ENCODE measurements at places on chromosomes 3 and 15.

- no peaks in the 10 kb centered on the region for H3K36me3 ChIP-seq
- no peaks in the 10 kb centered on the region for H3K4me1 ChIP-seq
- no peaks in the 10 kb centered on the region for H3K27me3 ChIP-seq
- H3K4me3 ChIP-seq: no peak overlapping the region
- DNase-seq: no peak
Observed at GRCh38 chr15:77650265-77650664, 17.6 kb upstream of the LINGO1 start.

DNA sequence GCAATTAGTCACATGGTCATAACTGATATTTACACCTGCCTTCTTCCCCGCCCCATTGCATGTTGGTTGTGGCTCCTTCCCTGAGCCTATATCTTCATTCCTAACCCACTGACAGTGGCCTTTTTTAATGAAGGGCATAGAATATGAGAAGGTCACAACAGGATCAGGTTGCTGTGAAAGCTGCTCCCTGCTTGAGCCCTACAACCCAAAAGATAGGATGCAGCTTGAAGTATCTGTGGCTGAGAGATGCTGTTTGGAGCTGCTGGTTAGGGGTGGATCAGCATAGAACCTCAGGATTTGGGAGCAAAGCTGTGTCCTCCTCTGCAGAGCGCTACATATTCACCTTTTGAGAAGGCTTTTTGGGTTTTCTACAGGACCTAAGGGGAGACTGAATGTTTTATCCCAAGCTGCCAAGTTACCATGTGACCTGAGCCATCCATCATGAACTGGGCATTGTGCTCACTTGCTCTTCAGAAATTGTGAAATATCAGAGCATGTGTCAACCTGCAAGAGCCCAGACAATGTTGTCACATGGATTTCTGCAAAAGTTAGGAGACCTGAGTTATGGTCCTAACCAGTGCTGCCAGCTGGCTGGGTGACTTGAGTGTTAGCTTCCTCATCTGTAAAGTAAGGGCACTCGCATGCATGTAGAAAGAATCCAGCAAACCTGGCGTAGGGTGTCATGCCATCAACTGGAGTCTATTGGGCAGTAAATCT, 49.8 kb upstream of the ARL8B start:
- no peak overlapping the region for H3K4me3 ChIP-seq
- H3K4me1 ChIP-seq: no peaks in the 10 kb centered on the region
- H3K27me3 ChIP-seq: no peaks in the 10 kb centered on the region
- no peaks in the 10 kb centered on the region for H3K36me3 ChIP-seq
- peak overlapping the region; percentile 15 for H3K27ac ChIP-seq
- no peak for DNase-seq

GRCh38 chr15:67843571-67844387, 3.9 kb upstream of the RNU6-1 start:
- no peaks in the 10 kb centered on the region for H3K27me3 ChIP-seq
- DNase-seq: no peak
- H3K27ac ChIP-seq: peak overlapping the region; percentile 73
- no peaks in the 10 kb centered on the region for H3K36me3 ChIP-seq
- H3K4me3 ChIP-seq: no peak overlapping the region
- no peaks in the 10 kb centered on the region for H3K4me1 ChIP-seq

DNA sequence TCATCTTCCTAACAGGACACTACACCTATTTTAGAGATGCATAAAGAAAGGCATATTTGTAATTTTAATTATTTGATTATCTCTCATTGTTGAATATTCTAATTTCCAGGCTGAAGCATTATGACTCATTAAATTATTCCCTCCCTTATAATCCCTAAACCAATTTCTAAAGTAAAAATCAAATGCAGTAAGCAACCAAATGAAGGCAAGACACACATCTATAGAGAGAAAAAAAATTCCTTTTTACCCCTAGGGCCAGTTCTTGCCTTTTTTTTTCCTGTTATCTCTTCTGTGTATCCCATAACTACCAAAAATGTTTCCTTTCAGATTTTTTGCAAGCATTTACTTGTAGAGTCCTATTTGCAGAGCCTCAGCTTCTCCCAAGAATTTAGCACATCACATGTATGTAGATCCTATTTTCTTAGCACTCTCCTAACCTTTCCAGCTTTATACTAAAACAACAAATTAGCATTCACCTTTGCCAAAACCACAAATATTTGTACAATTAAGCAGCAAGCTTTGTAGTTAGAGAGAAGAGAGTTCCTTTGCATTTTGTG, 177.9 kb downstream of the SATB1 start:
- H3K27ac ChIP-seq: no peak overlapping the region
- no peaks in the 10 kb centered on the region for H3K4me1 ChIP-seq
- no peak overlapping the region for H3K4me3 ChIP-seq
- H3K27me3 ChIP-seq: no peaks in the 10 kb centered on the region

- DNase-seq: no peak
- no peak overlapping the region for H3K27ac ChIP-seq
- H3K4me3 ChIP-seq: no peak overlapping the region
- no peaks in the 10 kb centered on the region for H3K36me3 ChIP-seq
Observed at GRCh38 chr3:129549006-129549800, 6.2 kb downstream of the H1-8 start.

DNA sequence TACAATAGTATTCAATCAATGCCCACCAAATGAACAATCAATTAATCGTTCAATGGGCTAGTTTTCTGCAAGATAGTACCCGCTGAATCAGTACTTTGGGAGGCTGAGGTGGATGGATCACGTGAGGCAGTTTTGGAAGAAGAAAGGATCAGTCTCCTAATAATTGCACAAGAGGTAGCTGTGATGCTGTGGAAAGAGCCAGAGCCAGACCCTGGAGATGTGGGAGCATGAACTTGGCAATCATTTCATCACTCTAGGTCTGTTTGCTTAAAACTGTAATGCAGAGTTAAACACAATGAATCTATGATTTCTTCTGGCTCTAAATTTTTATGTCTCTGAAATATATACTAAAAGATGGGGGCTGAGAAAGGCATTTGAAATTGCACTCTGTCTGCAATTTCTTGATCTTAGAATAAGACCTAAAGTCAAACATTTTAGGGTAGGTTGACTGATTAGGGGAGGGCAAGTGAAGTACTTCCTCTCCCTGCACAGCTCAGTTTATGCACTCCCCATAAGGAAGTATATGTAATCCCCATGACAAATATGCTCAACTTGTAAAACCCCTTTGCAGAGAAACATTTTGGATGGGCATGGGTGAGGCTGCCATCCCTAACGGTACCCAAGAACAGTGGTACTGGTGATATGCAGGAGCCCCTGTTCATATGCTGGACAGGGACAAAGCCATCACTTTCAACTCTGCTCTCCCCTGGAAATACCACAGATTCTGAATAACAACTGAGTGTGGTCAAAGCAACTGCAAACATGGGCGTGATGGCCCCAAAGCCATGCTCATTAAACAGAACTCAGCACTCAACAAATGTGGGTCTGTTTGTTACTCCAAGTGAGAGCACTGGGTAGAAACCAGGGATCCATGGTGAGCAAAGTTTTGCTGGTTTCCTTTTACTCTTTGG, 28.6 kb upstream of the SPATA12 start:
- H3K27me3 ChIP-seq: no peaks in the 10 kb centered on the region
- H3K4me1 ChIP-seq: no peaks in the 10 kb centered on the region
- no peak for DNase-seq
- H3K4me3 ChIP-seq: no peak overlapping the region
- no peaks in the 10 kb centered on the region for H3K36me3 ChIP-seq

DNA sequence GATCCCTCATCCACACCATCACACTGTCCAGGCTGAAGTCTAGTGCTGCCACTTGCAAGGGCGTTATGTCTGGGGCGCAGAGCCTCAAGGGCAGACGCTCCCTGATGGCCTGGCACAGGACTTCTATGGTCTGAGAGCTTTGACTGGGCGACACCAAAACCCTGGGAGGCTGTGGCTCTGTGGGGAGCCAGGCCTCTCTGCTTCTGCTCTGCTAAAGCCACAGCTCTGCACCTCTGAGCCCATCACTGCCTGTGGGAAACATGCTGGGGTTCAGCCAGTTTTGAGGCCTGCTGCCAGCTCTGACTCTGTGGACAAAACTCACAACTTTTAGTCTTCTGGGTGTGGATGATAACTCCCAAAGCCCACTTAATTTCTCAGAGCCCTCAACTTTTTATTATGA, 6.3 kb upstream of the LCTL start:
- H3K36me3 ChIP-seq: no peaks in the 10 kb centered on the region
- no peaks in the 10 kb centered on the region for H3K4me1 ChIP-seq
- no peak for DNase-seq
- no peak overlapping the region for H3K27ac ChIP-seq
- H3K4me3 ChIP-seq: no peak overlapping the region

DNA sequence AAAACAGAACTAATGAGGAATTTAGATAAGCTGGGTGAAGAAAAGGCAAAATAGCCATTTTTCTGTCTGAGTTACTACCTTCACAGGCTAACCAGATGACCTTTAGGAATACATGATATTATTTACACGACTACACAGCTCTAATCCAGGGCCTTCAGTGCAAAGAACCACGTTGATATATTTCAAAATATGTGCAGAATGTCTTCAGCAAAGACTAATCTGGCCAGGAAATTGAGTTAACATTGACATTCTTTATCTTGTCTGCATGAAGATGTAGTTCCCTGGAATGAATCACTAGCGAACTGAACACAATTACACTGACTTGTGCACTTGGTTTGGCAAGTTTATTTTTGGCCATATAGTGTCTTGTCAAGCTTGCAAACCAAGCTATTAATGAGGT, 41.5 kb downstream of the PDHB start:
- no peak overlapping the region for H3K27ac ChIP-seq
- H3K27me3 ChIP-seq: no peaks in the 10 kb centered on the region
- no peaks in the 10 kb centered on the region for H3K4me1 ChIP-seq
- H3K36me3 ChIP-seq: no peaks in the 10 kb centered on the region

DNA sequence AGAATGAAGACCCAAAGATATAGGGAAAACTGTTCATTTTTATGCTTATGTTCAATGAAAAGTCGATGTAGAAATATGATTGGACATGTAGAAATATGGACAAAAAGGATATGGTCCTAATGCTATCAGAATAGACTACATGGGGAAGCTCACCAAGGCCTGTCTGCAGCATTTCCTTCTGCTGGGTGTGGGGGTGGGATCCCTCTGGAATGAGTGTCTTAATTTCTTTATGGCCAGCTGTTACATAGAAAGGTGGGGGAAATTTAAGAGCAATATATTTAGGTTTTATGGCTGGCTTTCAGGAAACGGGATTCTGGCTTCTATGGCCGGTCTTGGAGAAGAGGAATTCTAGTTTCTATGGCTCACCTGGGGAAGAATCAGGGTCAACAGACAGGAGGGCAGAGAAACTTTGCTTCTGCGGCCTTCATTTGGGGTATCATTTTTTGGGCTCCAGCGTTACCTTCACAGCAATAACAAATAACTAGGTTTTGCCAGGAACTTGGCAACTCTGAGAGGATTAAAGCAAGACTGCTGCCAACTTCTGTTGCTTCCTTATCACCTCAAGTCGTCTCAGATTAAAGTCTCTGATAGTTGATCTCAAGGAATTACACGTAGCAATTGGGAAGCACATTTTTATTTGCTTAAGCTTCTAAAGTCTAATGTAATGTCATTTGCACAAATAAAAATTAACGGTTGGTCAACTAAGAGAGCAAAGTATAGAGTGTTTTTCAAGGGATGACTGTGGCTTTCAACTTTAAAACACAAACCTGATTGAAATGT, 57.0 kb upstream of the GATM start:
- H3K27ac ChIP-seq: no peak overlapping the region
- no peak overlapping the region for H3K4me3 ChIP-seq
- H3K4me1 ChIP-seq: no peaks in the 10 kb centered on the region
- H3K27me3 ChIP-seq: no peaks in the 10 kb centered on the region
- H3K36me3 ChIP-seq: no peaks in the 10 kb centered on the region
- no peak for DNase-seq

- no peaks in the 10 kb centered on the region for H3K36me3 ChIP-seq
- H3K4me1 ChIP-seq: peaks cover 16% of the 10 kb centered on the region
- DNase-seq: no peak
- H3K4me3 ChIP-seq: no peak overlapping the region
Observed at GRCh38 chr3:45987368-45988291, 8.0 kb downstream of the FYCO1 start.

- H3K36me3 ChIP-seq: no peaks in the 10 kb centered on the region
- H3K4me1 ChIP-seq: no peaks in the 10 kb centered on the region
- no peak overlapping the region for H3K4me3 ChIP-seq
- DNase-seq: no peak
Observed at GRCh38 chr3:9180764-9181117, 68.7 kb downstream of the SRGAP3 start.
